Stimulated activated CD4-positive, alpha-beta T cell treated with anti-CD3 and anti-CD28 coated beads, Interleukin-15, amount 100 ng/mL, for 1 hour (primary cell): ENCODE measurements at places on chromosomes 7 and 10.

GRCh38 chr10:11631291-11631690 lies 19.8 kb upstream of the USP6NL start:
- no peak for DNase-seq

DNA sequence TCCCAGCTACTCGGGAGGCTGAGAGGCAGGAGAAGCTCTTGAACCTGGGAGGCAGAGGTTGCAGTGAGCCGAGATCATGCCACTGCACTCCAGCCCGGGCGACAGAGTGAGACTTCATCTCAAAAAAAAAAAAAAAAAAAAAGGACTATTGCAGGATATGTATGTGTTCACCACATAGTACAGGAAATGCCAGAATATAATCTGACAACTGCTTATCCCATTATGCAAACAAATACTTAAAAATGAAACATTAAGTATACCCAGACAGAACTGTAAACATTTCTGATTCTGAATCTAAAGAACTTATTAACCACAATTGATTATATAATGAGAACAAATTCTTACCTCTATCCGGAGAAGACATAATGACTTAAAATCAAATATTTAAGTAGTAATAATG lies 18.7 kb downstream of the DKK1 start:
- DNase-seq = no peak

DNA sequence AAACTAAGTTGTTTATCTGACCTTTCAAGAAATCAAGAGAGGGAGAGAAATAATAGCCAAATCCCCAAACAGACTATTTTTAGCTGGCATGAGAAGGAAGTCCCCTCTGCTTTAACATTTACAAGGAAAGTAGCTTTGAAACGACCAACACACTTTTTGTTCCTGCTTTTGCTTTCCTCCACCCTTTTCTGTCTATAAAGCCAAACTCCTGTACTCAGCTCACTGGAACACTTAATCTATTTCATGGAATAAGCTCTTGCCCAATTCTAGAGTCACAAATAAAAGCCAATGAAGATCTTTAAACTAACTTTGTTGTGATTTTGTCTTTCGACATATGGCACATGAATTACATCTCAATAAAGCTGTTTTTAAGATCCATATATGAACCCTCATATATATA lies 86.8 kb upstream of the CCDC71L start:
- no peak for DNase-seq

- no peak for DNase-seq
Measured at GRCh38 chr10:25083546-25084111, 67.2 kb downstream of the THNSL1 start.

GRCh38 chr7:80257756-80258155 lies 123.1 kb downstream of the GNAI1 start:
- DNase-seq = no peak

GRCh38 chr10:74453169-74453568 lies 302.1 kb downstream of the ADK start:
- DNase-seq = no peak

DNA sequence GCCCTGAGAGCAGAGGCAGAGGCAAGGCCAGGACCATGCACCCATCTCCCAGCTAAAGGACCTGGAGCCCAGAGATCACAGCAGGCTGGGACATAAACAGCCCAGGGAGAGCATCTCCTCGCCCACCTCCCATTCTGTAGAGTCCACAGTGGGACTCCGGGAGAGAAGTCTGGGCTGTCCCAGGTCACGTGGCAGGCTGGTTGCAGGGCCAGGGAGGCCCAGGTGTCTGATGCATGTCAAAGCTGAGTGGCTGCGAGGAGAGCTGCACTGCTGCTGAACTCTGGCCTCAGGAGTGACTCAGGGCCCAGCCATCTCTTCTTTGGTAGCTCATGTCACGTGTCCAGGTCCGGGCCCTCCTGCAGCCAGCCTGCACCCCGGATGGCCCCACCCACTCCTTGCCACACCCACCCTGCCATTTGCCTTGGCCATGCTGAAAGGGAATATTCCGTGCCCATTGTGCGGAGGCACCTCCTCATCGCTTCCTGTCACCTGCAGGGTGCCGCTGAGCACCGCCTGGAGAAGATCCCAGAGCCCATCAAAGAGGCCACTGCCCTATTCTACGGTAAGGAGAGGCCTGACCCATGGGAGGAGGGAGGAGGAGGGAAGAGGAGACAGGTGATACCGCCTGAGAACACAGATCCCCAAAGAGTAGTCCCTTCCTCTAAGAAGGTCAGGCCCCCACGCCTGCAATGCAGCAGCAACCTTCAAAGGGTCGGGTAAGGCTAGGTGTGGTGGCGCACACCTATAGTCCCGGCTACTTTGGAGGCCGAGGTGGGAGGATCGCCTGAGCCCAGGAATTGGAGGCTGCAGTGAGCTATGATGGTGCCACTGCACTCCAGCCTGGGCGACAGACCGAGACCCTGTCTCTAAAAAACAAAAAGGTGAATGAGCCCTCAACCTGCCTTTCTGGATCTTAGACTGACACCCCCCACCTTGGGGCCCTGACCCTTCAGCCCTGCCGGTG lies 12.6 kb upstream of the SH2B2 start:
- DNase-seq = no peak
